Stimulated activated CD8-positive, alpha-beta memory T cell treated with anti-CD3 and anti-CD28 coated beads, Interleukin-12 subunit alpha, Interleukin-12 subunit beta, amount 100 ng/mL, for 1 hour (primary cell): ENCODE measurements at places on chromosomes 11 and 22.
A peak's percentile ranks its signal among the peaks of the same experiment; 100 is the strongest.

- no peak for DNase-seq
Observed at GRCh38 chr11:46381819-46382645, 563 bp downstream of the MDK start.

- DNase-seq: no peak
Observed at GRCh38 chr11:87031433-87032170, 6.1 kb upstream of the TMEM135 start.

DNA sequence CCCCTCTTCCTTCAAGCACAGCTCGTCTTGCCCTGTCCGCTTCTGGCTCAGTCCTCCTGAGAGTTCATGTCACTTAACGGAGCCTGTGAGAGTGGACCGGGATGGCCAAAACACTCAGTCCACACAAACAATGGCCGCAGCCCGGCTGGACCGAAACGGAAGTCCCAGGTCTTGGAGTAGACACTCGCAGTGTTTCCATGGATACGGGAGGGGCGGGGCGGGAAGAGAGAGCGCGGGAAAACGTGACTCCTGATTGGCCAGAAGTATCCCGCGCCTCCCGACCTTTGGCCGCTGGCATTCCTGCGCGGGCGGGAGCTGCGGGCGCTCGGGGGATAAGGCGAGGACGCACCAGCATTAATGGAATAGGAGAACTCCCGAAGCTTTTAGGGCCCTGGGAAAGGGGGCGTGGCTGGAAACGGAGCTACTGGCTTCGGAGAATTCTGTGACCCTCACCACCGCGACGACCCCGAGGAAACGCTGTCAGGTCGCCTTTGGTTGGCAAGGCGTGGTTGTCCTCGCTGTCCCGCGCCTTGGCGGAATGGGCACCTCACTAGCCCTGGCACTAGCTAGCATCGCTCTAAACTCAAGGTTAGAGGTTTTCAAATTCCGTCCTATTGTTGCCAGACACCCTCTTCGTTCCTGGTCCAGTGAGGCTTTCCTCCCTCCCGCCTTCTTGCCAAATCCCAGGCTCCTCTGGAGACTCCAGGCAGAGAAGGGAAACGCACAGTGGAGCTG is at the start of the genes NLRP14 and ZNF214:
Gene NLRP14 (plus strand): TSS at position 297 of the 735 bp plus-strand sequence. CDS start 18,108 bp downstream, outside the sequence.
Gene ZNF214 (minus strand): TSS at position 164 of the 735 bp plus-strand sequence. CDS start 17,511 bp downstream, outside the sequence.
- DNase-seq: no peak

GRCh38 chr11:105790840-105791239 is 181.0 kb downstream of the GRIA4 start:
- DNase-seq: no peak

- no peak for DNase-seq
Observed at GRCh38 chr22:45612451-45612901, 59.2 kb upstream of the ATXN10 start.

GRCh38 chr11:44681698-44682097 is 45.1 kb upstream of the TSPAN18 start:
- DNase-seq: no peak

DNA sequence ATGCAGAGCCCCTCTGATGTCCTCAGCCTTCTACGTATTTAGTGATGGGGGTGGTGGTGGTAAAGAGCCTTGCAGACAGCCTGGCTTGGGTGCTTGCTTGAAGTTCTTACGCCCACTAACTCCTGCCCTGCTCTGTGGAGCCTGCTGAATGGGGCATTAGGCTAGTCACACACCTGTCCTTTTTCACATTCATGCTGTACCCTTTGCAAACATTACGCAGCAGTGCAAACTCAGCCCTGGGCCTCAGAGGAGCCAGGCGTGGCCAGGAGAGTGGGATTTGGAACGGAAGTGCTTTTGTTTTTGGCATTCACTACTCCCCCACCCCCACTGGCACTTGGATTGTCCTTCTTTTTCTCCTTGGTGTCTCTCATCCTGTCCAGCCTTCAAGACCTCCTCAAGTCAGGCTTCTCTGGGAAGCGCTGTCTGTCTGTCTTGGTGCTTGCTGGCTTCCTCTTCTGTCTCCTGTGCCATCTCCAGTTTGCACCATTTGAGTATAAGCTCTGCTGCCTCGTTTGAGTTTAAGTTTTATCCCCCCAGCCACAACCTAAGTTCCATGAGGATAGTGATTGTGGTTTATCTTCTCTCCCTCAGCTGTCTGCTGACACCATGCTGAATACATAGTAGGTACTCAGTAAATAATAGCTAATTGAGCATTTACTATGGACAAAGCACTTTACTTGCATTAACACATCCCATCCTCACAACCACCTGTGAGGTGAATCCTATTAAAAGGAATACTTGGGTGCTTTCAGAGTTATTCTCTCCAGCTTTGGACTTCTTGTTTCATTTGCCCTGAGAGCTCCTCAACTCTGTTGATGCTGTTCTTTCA is 26.7 kb downstream of the ZBTB16 start:
- no peak for DNase-seq

DNA sequence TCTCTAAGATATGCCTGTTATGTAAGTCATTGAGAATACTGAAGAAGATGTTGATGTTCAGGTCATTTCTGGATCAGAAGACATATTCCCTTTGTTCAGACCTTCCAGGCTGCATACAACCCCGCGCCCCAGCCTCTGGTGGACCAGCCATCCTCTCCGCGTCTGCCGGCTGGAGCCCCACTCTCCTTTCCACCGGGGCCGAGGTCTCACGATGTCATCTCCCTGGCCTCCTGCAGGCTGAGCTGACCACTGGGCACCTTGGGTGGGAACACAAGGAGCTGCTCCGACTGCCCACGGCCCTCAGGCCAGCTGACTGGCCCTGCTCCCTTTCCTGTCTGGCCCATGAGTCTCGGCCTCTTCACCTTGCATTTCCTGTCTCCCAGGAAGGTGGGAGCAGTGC is 124.6 kb downstream of the SHANK2 start:
- DNase-seq: no peak

DNA sequence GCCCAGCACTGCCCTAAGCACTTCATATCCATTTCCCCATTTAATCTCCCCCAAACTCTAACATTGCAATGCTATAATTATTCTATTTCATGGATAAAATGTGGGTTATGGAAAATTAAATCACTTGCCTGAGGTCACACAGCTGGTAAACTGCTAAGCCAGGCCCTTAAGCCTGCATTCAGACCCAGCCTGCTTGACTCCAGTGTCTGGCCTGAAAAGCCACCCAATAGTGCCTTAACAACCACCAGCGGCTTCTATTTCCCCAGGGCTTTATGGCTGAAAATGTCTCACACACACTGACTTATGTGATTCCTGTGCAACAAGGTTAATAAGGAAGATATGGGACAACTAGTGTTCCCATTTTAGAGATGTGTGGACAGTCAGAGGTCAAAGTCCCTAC is 178.5 kb upstream of the SNX19 start:
- no peak for DNase-seq

DNA sequence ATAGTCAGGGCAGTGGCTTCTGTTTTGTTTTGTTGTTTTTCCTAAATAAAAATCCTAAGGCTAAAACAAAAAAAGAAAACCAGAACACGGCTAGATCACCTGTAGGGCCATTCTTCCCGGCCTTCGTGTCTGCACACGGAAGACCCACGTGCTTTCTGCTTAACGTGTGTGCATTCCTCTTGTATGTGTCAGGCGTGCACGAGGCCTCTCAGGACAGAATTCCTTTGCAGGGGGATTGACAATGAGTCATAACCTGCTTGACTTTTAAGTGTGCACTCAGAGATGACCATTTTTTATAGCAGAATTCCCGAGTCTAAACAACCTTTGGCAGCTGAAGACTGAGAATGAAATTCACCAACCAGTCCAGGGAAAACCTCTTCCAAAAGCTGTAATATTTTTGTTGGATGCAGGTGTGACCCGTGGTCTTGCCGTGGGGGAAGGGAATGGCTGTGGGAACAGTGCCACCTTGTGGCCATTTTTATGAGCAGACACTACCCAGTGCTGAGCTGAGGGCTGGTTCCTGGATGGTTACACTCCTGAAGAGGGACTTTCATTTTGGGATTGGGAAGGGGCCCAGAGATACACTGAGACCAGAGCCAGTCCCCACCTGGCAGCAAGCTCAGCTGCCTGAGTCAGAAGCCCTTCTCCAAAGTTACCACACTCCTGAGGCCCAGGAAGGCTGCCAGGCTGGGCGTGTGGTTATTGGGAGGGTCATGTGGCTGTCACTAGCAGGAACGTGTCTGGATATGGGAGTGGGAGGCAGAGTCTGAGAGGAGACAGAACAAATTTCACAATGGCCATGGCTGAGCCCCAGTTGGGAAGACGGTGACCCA is 35.7 kb upstream of the DKK3 start:
- peak; percentile 33 for DNase-seq

- no peak for DNase-seq
Observed at GRCh38 chr22:40122792-40123191, 54.9 kb upstream of the TNRC6B start.

- DNase-seq: no peak
Observed at GRCh38 chr11:14542324-14542723, 22.1 kb upstream of the PSMA1 start.

- no peak for DNase-seq
Observed at GRCh38 chr11:32229576-32230240, 138.8 kb downstream of the RCN1 start.

GRCh38 chr22:35995348-35995747 is 33.3 kb downstream of the RBFOX2 start:
- no peak for DNase-seq

DNA sequence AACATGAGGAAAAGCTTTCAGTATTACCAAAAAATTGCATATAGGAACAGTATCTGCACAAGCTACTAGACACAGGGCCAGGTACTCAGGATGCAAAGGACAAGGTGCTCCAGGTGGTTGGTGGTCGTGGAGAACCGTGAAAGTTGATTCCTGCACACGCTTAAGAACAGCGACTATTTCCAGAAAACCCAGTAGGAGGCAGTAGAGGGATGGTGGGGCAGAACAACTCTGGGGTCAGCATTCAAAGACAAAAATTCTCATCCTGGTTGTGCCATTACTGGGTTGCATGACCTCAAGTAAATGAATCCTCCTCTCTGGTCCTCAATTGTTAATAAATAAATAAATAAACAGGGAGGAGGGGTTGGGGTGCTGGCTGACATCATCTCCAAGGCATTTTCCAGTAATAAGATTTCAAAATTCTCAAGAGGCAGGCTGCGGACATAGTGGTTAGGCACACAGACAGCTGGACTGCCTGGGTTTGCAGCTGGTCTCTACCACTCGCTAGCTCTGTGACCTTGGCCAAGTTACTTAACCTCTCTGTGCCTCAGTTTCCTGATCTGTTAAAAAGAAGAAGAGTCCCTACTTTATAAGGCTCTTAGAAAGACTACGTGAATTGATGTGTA is 89.6 kb downstream of the ISX start:
- no peak for DNase-seq

DNA sequence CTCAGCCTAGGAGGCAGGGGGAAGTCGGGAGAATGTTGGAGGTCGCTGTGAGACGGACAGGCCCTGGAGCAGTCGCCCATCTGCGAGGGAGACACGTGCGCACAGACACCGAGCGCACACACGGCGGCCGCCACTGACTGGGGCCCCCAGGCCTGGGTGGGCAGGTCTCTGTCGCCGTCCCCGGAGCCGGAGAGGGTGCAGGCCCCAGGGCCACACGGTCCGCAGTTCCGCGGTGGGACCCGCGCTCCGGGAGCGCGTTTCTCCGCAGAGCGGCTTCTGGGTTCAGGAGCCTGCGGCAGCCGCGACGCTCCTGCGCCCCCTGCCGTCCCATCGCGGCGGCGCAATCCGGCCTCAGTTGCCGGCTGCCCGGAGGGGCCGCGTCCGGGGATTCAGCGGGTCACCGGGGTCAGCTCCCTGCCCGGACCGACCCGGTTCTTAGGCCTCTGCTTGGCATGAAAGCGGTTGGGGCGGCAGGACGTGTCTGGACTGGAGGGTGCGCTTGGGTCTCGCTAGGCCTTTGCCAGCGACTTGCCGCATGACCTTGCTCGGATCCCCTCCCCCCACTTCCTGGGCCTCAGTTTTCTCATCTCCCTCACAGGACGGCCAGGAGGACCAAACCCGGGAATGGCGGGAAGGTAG is 31.2 kb downstream of the PDE2A start:
- peak; percentile 35 for DNase-seq

DNA sequence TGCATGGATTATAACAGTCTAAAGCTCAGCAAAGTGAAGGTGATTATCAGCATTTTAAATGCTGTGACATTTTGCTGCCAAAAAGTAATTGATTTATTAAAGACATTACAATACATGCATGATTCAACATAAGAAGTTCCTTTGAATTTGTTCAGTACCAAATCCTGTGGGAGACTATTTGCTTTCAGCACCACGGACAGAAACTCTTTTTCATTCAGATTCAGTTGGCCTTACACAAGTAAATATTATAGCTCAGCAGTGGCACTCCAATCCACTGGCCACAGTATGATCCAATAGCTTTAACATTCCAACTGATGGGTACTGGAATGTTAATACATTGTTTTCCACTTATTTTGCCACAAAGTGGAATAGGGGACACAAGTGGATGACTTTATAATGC is 806.7 kb downstream of the NTM start:
- DNase-seq: no peak

GRCh38 chr22:37166675-37167066 is 17.0 kb upstream of the IL2RB start:
- DNase-seq: peak; percentile 75

- DNase-seq: no peak
Observed at GRCh38 chr11:62854013-62854824, 14.8 kb upstream of the WDR74 start.

DNA sequence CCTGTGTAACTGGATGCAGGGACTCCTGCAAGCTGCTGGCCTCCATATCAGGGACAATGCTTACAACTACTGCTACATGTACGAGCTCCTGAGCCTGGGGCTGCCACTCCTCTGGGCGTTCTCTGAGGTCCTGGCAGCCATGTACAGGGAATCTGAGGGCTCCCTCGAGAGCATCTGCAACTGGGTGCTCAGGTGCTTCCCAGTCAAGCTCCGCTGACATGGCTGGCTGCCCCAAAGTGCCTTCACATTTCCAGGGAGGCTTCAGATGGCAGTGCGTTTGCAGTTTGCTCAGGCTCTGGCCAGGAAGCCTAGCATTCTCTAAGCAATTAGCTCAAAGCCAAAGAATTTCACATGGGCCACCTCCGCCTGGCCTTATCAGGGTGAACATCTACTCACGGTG is 117.4 kb upstream of the PARVA start:
- no peak for DNase-seq

DNA sequence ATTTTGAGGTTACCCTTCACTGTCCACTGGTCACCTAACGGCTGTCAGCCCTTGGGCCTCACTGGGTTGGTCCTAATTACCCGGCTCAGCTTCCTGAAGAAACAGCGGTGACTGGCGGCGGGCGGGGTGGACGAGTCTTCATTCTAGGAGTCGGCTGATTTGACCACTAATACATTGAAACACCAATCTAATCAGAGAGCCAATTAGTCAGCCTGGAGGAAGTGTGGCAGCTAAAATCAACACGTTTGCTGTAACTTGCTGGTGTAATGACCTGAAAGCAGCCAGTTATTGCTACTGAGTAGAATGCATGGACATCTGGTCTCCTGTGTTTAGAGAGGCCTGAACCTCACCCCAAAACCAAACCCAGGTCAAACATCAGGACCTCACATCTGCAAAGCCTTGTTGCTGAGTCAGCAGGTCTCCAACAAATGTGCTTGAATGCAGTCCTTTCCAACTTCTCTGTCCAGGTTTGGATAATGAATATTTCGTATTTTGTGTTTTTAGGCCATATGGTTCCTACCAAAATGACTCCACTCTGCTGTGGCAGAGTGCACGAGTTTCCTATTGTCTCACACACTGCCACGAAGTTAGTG is 496.4 kb downstream of the BRD1 start:
- DNase-seq: no peak
